ENCODE measurements at places on chromosomes 16 and 17.

DNA sequence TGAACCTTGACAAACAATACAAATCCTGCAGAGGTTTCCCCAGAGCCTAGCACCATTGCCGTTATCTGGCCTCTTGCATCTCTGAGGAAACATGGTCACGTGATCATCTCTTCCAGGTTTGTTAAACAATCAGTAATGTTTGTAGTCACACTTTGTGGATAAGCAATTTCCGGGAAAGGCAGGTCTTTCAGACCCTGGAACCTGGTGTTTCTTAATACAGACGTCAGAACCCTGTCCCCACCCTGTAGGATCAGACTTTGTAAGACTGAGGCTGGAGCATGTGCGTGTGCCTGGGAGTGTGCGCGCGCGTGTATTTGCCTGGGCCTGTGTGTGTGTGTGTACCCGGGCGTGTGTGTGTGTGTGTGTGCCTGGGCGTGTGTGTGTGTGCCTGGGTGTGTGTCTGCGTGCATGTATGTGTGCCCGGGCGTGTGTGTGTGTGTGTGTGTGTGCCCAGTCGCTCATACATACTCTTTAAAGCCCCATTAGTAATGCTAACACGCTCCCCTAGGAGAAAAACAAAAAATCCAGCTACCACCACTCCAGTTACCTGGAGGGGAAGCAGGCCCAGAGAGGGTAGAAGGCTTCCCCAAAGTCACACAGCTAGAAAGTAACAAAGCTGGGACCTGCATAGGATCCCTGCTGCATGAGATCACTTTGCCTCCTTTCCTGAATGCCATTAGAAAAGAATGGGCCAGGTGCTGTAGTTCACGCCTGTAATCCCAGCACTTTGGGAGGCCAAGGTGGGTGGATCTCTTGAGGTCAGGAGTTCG is 5.3 kb downstream of the CTNS start:
- no peak for DNase-seq

- no peak for DNase-seq
Observed at GRCh38 chr17:36846410-36847292, 90.6 kb upstream of the LHX1 start.

GRCh38 chr16:57238682-57239081 is 6.4 kb upstream of the ARL2BP start:
- DNase-seq: no peak

DNA sequence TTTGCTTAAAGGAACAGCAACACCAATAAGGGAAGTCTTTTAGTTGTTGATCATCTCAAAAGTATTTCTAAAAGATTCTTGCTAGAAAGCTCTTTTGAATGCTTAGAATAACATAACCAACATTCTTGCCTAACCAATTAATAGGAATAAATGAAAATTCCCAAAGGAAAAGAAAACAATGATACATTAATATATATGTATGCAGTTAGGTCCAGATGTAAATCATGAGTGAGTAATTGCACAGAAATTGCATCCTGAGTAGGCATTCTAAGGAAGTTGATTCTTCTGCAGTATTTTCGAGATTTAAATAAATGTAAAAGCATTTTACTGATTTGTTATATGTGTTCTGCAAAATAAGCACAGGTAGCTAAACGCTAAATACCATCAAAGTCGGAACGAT is 22.1 kb downstream of the COX10 start:
- DNase-seq: no peak

- no peak for DNase-seq
Observed at GRCh38 chr16:51535591-51535990, 384.5 kb upstream of the SALL1 start.

GRCh38 chr16:79170555-79171246 is 429.8 kb downstream of the MAF start:
- DNase-seq: no peak

- DNase-seq: peak; percentile 92
Observed at GRCh38 chr17:79839356-79840268, at the start of gene CBX4. Gene CBX4 (minus strand): TSS chr17:79839440. CDS start chr17:79839251, 189 bp downstream.

GRCh38 chr16:2775765-2776499 is 1.1 kb downstream of the ELOB start:
- no peak for DNase-seq

GRCh38 chr17:17343160-17343735 is 40.1 kb downstream of the NT5M start:
- no peak for DNase-seq

GRCh38 chr17:29140051-29140621 is 40.1 kb downstream of the MYO18A start:
- peak; percentile 66 for DNase-seq

- DNase-seq: peak; percentile 94
Observed at GRCh38 chr17:3888343-3889171, 4.3 kb downstream of the CAMKK1 start.

DNA sequence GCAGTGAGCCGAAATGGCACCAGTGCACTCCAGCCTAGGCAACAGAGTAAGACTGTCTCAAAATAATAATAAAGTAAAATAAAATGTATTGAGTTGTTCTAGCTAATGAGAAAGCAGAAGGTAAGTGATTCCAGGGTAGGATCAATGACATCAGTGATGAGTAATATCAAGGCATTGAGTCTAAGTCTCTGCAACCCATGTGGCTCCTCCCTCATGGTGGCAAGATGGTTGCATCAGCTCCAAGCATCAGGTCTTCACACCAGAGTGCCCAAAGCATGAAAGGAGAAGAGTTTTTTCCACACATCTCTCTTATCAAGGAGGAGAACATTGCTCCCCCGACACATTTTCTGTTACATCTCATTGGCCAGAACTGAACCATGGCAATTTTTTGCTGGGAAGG is 34.8 kb upstream of the GAS7 start:
- no peak for DNase-seq

DNA sequence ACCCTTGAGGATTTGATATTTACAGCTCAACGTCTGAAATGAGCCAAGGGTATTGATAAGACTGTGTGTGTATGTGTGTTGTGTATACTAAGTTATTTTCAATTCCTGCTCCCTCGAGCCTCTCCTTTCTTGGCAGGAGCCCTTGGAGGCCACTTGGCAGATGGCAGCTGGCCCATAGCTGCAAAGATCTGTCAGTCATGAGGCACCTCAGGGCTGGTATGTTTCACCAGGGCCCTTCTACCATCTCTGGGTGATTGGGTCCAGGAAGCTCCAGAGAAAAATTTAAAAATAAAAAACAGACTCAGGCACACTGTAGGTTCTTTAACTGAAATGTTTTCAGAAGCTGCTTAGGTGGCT is 355.7 kb downstream of the HAPSTR1 start:
- DNase-seq: no peak

DNA sequence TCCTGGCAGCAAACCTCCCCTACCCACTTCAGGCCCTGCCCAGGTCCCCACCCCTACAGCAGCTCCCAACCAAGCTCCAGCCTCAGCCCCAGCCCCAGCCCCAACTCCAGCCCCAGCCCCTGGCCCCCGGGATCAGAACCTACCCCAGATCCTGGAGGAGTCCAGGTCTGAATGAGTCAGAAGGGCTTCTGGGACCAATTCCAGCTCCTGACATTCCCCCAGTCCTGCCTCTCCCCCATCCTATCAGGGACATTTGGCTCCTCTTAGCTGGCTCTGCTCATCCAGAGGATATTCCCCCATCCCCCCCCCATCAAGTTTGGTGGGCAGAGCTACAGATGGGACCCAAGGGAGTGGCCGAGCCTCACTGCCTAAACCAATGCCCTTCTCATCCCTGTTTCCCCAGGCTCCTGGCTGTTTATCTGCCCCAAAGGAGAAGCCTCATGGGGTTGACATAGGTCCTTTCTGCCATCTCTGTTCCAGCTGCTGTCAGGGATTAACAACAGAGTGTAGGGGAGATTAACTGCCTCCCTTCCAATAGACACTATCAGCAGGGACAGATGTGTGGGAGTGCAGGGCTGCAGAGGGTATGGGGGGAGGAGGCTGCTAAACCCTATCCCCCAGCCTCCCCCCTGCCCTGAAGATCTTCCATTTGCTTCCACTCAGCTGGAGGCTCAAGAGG is 16.5 kb downstream of the CNTNAP1 start:
- peak; percentile 52 for DNase-seq

- DNase-seq: no peak
Observed at GRCh38 chr17:78210111-78210510, 3.9 kb upstream of the BIRC5 start.

All from RWPE1 (cell line).